LHCN-M2 (cell line): ENCODE measurements at places on chromosomes 2 and 18.

GRCh38 chr2:238379096-238379810 lies 47.5 kb upstream of the ASB1 start:
- DNase-seq: peak; percentile 81

- DNase-seq: no peak
These were observed 19.1 kb upstream of the ZNF804A start for GRCh38 chr2:184579226-184579625.

GRCh38 chr18:34915046-34915445 lies 126.2 kb upstream of the MAPRE2 start:
- no peak for DNase-seq

DNA sequence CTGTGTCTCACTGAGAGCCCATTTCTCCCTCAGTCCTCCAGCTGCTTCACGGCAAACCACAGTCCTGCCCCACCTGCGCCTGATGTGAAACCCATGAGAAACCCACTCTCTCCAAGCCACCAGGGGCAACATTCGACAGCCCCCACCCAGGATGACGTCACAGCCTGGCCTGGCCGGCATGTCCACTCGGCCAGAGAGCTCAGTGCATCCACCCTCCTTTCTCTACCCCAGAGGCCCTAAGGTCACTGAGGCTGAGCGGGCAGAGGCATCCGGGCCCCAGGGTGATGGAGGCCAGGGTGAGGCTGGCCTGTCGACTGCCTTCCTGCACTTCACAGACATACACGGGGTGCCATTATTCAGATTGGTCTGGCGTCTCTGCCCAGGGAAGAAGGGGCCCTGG lies 402.7 kb upstream of the MYT1L start:
- no peak for DNase-seq

DNA sequence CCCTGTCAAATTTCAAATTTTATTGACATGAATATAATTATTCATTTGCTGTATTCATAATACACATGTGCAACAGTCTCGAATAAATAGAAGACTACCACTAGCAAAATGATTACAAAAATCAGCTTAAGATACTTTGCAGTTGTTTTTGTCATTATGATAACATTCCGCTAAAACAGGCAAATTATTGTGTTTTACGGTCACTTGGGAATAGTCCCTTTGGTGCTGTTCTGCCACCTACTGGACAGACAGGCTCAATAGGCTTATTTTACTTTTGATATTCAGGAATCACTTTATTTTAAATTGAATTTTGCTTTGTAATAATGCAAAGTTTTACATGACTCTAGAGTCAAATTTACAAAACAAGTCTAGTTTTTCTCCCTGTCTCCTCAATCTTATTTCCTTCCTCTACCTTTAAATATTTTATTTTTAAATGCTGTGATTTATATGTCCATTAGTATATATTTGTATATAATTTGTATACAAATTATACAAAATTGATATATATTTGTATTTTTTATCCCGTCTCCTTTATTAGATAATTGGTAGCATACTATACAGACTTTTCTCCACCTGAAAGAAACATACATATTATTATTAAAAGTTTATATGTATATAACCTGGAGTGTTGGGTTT lies 456.3 kb downstream of the DLGAP1 start:
- DNase-seq: peak; percentile 61

DNA sequence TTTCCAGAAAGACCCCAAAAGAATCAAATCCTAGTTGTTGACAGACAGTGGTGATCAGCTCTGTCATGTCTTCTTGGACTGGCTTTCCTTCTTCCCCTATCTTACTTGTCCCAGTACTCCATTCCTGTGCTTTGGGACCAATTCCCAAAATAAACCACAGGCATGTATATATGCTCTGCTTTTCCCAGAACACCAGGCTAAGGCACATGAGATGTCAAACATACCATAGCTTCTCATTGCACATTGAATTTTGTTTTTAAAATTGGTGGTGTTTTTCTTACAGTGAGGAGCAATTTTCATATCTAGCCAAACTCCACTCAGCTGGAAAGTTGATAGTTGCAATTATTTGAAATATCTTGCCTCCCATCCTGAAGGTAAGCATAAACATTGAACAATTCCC lies 88.9 kb upstream of the RGPD4 start:
- DNase-seq: no peak

GRCh38 chr2:100017633-100018032 lies 124.8 kb downstream of the AFF3 start:
- no peak for DNase-seq

DNA sequence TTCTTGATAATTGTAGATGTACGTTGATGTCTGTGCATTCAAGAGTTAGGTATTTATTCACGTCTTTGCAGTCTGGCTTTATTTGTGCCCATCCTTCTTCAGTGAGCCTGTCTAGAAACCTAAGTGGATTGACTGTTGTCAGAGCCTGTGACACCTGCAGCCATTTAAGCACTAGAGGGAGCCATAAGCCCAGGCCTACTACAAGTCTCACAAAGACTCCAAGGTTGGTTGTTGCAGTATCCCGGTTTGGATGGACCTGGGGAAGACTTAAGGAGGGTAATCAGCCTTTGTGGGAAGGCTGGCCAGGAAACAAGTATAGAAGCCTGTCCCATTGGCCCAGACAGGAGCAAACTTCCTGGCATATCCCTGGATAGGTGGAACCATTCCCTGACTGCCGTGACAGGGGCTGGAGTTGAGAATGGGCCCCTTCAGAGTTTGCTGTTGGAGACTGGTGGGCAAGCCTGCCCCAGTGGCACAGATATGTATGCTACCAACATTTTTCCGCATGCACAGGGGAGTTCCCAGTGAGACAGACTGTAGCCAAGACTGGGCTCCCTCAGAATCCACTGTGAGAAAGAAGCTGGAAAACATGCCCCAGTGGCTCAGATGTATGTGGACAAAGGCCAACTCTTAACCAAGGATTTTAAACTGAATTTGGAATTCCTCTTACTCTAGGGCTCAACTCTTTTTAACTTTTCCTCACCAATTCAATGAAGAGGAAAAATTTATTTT lies 9.3 kb upstream of the LRRC30 start:
- peak; percentile 55 for DNase-seq

- DNase-seq: no peak
These were observed 2.3 kb downstream of the HES6 start for GRCh38 chr2:238237431-238238135.

- no peak for DNase-seq
These were observed 83.9 kb downstream of the MARCO start for GRCh38 chr2:119025762-119026351.

DNA sequence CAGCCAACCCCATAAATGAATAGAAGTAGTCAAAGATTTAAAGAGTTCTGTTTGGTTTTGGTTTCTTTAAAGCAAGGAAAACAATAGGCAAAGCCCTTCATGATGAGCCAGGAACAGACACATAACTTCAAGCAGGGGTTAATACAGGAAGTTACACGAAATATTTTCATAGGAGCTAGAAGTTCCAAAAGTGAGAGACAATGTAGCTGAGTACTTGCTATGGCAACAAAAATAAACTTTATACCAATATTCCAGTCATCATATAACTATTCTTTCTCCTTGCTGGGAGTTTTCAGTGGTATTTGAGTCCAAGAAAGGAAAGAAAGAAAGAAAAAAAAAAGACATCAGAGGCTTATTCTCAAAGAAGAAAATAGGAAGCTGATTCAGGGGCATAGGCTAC lies 56.2 kb downstream of the COBLL1 start:
- DNase-seq: peak; percentile 29

- no peak for DNase-seq
These were observed 605.6 kb downstream of the XIRP2 start for GRCh38 chr2:167493862-167494261.

DNA sequence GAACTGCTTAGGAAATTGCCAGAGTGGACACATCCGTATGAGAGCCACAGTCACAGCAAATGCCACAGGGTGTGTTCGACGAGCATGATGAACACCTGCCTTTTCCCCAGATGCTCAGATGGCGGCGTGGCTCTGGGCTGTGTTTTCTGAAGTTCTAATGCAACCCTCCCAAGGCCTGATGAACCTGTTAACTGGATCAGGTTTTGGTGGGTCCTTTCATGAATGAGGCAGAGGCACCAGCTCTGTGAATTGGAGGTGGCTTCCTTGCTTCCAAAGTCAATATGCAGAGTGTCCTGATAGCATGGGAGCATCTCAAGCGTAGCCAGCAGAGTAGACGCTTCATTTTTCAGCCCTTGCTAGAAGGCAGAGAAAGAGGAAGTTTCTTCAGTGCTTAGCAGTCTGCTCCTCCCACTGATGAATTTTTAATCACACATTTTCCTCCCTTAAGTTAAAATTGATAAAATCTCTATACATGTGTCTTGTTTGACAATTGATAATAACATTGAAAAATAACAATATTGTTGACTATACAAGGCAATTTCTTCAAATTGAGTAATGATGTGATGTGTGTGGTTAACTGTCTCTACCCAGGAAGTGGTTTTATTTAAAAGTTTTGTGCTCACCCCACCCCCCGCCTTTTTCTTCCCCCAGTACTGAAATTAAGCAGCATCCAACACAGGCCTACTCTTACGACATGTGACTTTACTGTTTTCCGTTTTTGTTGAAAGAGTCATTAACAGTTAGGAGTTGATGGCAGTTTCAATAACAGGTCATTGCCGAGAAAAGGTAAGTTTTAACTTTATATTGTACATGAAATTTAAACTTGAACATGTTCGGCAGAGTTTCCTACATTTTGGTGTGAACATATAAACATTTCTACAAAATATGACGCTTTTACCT lies at the start of gene ARHGAP15:
TSS of gene ARHGAP15 (plus strand) at position 739 of the 900 bp plus-strand sequence.
- no peak for DNase-seq

GRCh38 chr2:29108225-29108624 lies 7.0 kb upstream of the CLIP4 start:
- peak; percentile 90 for DNase-seq

DNA sequence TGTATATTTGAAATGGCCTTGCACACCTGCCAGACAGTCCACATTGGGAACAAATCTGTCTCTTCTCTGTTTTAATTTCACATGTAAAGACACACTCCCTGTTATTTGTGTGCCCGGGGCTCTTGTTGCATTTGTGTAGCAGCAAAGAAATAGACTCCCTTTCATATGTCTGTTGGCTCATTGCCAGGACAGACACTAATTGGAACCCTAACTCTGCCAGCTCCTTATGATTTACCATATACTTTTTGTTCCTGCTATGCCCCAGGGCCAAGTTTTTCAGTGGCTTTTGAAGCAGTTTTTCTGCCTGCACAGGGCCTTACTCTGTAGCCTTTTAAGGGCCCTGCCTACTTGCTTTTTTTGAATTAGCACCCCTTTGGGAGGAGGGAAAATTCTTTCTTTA lies 396.9 kb downstream of the DLGAP1 start:
- no peak for DNase-seq

- DNase-seq: no peak
These were observed 117.9 kb downstream of the FEZ2 start for GRCh38 chr2:36480028-36480427.

- peak; percentile 95 for DNase-seq
These were observed 8.7 kb downstream of the CEP68 start for GRCh38 chr2:65064728-65065552.

DNA sequence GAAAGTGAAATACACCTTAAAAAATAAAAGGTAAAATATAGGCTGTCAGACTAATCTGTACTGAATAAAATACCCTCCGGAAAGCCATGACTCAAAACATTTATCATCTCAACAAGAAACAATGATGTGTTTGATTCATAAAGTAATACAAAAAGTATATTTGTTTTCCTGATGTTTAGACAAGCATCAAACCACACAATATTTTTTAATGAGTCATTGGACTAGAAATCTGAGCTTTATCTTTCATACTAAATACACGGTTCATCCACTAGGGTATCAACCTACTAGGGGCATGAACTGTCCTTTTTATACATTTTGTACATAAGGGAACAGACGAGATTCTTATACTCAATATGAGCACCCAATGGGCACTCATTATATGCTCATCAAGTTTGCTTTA lies 31.3 kb downstream of the CD226 start:
- peak; percentile 54 for DNase-seq

- DNase-seq: no peak
These were observed 105.0 kb upstream of the HAAO start for GRCh38 chr2:42897358-42897757.

DNA sequence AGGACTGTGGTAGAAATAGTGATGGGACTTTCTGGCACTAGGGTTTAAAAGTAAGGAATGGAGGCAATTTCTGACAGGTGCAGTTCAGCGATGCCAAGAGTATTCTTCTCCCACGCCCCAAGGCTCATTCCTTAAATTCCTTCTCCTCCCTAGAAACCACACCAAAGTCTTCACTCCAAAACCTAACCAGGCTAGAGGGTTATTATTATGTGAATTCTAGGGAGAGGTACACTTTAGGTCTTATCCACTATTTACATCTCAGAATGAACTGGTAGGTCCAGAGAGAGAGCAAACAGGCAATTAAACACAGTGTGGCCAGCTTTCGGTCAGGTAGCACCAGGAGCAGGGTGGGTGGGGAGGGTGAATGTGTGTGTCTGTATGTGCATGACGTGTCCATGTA lies 11.4 kb downstream of the IL1F10 start:
- DNase-seq: peak; percentile 55

GRCh38 chr2:170710609-170710979 lies 4.5 kb upstream of the SP5 start:
- DNase-seq: no peak

DNA sequence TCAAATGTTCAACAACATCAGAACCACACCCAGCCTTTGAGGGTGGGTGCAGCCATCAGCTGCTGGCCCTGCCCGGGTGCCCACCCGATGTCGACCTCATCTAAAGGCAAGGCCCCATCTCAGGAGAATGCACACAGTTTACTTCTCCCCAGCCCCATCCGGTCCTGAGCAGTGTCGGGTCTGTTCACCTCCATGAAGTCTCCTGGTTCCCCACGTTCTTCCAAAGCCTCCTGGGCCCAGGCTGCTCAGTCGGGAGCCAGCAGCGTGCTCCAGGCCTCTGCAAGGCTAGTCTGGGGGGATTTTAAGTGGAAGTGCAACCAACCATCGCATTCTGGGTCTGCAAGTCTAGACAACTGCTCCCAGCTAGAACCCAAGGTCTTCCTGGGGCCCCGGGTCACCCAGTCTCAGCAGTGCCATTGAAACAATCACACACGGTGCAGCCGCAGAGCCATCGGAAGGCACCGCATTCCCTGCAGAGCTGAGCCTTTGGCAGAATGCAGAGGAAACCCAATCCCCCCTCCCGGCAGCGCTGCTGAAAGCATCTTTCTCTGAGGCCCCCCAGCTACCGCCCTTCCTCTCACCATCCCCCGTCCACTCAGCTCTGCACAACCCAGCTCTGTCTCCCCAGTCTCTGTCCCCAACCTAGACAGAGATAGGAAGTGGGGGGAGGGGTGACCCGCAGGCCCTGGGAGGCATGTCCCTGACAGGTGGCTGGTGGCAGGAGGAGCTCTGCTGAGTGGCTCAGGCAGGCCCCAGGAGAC lies 8.5 kb downstream of the ESPNL start:
- DNase-seq: no peak
